Cortex of kidney (tissue), 1 donor: ENCODE measurements at places on chromosomes 3 and 15.

GRCh38 chr3:35654476-35654875 is 15.2 kb downstream of the ARPP21 start:
- no peak for DNase-seq

DNA sequence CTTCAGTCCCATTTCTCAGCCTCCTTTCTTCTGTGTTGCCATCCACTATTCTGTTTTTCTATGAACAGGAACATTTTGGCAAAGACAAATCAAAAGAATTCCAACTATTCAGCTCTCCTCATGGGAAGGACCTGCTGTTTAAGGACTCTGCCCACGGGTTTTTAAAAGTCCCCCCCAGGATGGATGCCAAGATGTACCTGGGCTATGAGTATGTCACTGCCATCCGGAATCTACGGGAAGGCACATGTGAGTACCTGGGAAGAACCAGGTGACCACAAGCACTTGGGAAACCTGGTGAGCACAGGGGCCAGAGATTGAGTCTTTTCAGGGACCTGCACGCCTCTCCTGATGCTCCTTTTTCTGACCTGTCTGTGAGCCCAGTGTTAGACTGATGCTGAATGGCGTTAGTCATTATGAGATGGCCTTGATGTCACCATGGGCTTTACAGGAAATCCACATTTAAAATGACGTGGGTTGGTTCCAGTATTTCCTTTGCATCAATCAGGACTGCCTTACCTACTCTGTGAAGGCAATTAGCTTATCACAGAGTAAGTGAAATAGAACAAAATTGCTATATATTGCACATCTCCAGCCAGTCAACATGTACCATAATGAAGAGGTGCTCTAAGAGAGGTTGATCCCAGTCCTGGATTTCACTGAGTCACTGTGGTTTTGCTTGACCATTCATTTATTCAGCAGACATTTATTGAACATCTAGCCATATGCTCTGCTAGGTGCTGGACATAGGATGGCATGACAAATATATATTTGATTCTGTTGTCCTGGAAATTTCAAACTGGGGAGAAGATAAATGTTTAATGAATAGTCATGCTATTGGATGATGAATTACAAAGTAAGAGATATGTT is 11.7 kb downstream of the TF start:
- DNase-seq: no peak

DNA sequence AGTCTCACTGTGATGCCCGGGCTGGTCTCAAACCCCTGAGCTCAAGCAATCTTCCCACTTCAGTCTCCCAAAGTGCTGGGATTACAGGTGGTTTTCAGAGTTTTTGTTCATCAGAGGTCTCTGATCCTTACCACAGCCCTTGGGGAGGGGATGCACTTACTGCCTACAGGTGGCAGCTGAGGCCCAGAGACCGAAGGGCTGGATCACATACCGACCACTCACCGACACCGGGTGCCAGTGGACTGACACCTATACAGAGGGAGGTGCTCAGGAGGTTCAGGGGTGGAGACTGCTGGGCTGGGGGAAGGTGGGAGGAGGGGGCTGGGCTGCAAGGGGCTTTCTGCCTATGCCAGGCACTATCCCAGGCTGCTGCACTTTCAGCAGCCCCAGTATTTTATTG is 19.5 kb downstream of the DUSP7 start:
- no peak for DNase-seq

GRCh38 chr15:68784206-68784605 is 36.5 kb downstream of the ANP32A start:
- DNase-seq: no peak
